ENCODE measurements at places on chromosomes 16 and 17.

DNA sequence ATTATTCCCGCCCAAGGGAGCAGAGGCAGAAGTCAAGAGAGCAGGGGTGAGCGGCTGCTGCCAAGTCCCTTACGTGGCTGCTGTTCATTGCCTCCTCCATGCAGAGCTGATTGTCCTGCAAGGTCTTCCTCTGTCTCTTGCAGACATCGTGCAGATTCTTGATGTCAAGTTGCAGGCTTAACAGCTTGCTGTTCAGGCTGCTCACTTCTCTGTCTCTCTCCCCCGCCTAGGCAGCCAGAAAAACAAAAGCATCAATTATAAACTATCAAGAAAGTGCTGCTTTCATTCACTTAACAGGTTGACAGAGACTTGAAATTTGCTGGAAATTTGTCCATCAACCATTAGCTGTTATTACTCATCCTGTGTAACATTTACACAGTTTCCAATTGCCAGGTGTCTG, 7.3 kb downstream of the PMFBP1 start:
- DNase-seq = no peak

- no peak for DNase-seq
These were observed 10.8 kb upstream of the CBLN1 start for GRCh38 chr16:49292413-49292812.

GRCh38 chr17:1880851-1881630, 51.2 kb downstream of the RPA1 start:
- DNase-seq = no peak

GRCh38 chr16:66193543-66194229, 172.8 kb upstream of the CDH5 start:
- DNase-seq = no peak

DNA sequence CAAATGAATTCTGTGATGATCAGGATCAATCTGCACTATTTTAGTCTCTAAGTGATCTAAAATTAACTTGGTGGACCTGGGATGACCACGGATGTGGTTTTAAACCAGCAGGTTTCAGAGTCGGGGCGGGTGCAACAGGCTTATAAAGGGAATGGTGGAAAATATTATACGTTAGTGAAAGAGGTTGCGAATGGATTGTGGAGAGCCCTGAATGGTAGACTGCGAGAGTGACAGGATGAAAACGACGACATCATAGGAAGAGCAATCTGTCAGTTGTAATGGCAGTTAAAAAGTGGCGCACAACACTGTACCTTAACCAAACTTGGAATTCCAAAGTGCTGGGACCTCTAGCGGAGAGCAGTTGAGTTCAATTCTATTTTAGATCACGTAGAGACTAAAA, 1.2 kb upstream of the CYB5B start:
- DNase-seq = no peak

DNA sequence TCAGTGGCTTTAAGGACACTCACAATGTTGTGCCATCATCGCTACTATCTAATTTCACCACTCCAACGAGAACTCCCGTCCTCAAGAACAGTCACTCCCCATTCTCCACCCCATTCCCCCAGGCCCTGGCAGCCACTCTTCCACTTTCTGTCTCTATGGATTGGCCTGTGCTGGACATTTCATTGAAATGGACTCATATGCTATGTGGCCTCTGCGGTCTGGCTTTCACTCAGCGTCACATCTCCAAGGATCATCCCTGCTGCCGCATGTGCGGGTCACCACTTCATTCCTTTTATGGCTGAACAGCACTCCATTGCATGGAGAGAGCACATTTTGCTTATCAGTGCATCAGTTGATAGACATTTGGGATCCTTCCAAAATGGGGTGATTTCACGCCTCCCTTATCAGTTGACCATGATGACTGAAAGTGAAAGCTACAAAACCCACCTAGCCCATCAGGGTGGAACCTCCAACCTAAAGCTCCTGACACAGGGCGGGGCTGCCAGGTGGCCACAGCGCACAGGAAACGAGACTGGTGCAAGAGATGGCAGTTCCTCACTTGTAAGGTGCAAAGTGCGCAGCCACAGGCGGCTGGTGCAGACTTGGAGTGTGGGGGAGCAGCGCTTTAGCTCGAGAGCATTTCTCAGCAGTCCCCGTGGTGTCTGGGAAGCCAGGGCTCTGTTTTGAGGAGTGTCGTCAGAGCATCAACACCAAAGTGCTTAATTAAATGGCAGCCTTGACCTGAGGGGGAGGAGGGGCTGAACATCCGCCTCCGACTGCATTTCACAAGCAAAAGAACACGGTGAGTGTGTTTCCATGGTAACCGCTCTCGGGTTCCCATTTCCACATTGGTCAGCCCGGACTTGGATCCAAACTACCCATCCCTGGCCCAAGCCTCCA, 23.8 kb downstream of the COTL1 start:
- no peak for DNase-seq

DNA sequence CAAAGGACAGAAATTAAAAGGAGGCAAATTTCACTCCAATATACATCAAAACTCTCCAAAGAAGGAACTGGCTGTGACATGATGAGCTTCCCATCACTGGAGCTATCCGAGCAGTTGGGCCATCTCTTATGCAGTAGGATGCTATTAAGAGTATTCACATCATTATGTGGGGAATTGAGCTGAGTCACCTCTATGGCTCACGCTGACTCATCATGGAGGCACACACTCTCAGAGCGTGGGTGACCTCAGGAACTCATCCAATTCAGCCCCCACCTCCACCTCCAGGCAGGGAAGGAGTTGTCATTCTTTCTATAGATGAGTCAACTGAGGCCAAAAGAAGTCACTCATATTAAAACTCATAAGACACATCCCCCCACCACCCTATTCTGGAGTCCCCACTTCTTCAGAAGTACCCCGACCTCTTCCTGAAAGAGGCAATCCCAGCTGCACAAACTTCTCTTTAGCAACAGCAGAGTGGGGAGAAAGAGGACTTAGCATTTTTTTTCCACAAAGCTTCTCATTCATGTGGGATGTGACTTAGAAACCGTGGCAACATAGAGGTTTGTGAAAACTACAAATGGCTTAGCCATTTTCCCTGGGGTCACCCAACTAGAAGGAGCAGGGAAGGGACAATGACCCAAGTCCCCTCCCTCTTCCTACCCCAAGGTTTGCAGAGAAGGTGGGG, 32.5 kb downstream of the ABCC12 start:
- DNase-seq = no peak

DNA sequence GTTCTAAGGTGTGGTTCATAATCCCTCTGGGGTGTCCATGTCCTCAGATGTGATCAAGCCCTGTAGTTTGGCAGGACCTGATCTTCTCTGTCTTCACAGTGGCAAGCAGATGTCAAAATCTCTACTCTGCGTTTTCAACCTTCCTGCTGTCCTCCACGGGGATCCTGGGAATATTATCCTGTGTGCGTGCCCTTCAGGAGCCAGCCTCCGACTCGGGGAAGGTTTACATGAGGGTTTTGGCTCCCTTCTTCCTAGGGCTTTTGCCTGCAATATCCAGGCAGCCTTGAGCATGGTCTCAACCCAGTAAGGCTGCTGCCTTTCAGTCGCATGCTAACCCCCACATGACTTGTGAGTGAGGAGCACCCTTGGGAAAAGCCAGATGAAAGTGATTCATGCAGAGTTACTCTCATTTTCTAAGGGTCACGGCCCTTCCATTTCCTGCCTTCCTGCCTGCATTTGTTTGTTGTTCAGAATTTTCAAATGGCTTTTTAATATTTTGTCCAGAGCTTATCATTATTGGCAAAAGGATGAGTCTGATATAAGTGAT, 202.2 kb upstream of the CHMP6 start:
- DNase-seq = no peak

DNA sequence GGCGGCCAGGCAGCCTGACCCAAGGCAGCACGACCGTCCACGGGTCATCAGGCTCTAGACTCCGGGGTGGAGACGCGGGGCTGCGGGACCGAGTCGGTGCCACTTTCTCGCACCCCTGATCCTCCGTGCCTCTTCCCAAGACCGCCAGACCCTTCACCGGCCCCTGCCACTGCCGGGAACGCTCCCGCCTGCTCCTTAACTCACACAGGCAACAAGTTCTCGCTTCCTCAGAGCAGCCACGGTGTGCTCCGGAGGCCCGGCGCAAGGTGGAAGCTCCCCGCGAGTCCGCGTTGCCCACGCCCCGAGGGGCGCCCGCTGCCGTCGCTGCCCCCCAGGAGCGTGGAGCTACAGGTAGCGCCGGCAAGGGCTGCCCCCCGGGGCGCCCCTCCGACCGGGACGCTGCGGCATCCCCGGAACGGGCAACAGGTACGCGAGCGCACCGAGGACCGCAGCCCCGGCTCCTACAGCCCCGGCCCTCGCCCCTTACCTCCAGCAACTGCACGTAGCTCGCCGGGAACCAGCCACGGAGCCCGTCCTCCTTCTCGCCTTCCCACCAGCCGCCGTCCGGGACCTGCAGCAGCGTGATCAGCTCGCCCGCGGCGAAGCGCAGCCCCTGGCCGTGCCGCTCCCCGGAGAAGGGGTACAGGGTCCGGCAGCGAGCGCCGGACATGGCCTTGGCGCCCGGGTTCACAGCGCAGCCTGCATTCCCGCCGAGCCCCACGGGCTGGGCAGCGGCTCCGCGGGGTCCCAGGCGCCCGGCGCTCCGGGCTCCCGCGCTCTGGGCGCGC, 491 bp downstream of the GAS7 start:
- no peak for DNase-seq

DNA sequence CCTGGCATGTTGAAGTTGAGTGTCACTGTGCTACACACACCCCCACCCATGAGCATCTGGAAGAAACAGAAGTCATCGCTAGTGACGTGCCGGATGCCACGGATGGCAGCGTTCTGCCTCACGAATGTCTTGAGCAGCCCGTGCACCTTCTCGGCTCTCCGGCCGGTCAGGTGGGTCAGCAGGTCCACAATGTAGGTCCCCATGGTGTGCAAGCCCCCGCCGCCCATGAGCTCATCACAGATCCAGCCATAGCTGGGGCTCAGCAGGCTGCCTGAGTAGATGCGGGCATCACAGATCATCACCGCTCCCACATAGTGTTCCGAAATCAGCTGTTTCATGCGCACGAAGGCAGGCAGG, 8.9 kb downstream of the C16orf86 start:
- no peak for DNase-seq

DNA sequence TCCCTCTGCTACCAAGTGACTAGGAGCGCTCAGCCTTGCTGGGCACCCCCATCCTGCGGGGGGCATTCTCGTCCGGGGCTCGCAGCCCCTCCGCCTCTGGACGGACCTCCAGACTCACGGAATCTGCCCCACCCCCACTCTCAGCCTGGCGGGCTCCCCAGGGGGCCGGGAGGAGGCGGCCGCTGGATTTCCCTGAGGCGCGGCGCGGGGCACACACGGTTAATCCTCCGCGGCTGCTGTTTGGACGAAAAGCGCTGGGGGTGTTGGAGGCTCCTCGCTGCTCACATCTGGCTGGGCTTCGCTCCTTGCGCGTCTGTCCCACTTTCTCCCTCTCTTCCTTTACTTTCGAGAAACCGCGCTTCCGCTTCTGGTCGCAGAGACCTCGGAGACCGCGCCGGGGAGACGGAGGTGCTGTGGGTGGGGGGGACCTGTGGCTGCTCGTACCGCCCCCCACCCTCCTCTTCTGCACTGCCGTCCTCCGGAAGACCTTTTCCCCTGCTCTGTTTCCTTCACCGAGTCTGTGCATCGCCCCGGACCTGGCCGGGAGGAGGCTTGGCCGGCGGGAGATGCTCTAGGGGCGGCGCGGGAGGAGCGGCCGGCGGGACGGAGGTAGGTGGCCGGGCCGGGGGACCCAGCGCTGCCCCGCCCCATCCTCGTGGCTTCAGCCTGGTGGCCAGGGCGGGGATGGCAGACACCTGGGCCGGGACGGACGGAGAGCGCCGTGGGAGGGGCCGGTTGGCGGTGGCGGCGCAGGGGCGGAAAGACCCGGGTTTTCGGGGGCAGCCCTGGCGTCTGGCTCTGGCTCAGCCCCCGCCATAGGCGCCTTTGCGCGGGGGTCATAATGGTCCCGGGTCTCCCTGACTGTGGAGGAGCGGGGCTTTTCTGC, at the start of gene C1QTNF1:
C1QTNF1 (plus strand) TSS at position 284 of the 886 bp plus-strand sequence. CDS start 19,800 bp downstream, outside the sequence.
- no peak for DNase-seq

DNA sequence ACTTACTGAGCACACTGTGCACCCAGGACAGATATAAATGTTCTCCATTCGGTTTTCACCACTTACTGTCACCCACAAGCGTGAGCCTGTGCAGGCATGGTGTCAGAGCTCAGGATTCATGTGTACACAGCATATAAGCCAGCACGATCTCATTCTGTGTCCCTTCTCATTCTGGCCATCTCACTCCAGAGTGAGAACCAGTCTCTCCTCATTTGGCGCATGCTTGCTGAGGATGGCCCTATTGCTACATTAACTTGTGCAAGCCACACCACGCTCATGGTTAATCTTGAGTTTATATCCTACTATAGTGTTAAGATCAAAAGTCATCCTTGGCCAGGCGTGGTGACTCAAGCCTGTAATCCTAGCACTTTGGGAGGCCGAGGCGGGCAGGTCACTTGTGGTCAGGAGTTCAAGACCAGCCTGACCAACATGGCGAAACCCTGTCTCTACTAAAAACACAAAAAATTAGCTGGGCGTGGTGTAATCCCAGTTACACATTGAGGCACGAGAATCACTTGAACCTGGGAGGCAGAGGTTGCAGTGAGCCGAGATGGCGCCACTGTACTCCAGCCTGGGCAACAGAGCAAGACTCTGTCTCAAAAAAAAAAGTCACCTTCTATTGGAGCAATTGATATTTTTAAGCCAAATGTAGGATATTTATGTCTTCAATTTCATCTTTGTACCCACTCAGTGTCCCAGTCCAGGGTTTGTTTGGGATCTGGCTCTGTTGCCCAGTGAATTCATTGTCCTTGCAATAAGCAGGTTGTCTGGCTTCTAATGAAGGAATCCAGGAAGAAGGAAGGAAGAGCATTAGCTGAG, 20.9 kb downstream of the SOCS1 start:
- no peak for DNase-seq

GRCh38 chr17:28174352-28175046, 132.0 kb downstream of the NLK start:
- DNase-seq = no peak

DNA sequence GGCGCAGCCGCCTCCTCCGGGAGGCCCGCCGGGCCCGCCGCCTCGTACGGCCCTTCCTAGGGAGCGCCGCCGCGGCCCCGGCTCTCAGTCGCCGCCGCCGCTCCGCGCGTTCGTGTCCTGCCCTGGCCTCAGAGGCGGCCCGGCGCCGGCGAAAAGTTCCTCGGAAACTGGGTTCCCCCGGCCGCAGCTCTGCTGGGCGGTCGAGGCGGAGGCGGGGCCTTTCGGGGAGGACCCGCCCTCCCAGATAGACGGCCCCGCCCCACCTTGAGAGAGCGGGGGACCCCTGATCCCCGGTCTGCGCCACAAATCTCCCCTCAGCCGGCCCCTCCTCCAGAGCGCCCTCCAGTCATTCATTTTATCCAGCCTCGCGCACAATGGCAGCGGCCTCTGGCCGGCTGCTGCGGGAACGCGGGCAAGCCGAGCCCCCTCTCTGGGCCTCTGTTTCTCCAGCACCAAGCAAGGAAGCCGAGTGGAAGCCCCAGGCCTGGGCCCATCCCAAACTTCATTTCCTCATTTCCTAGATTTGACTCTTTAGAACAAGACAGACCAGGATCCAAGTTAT, at the start of gene SREBF1:
SREBF1 (minus strand) TSS at position 169 of the 562 bp plus-strand sequence. CDS start 169 bp downstream, outside the sequence.
- DNase-seq = no peak

GRCh38 chr17:44269535-44270240, 1.8 kb upstream of the SLC4A1 start:
- DNase-seq = no peak

- no peak for DNase-seq
These were observed 1.9 kb upstream of the ST6GALNAC1 start for GRCh38 chr17:76645481-76645880.
